ENCODE measurements at places on chromosomes 2 and 18.

DNA sequence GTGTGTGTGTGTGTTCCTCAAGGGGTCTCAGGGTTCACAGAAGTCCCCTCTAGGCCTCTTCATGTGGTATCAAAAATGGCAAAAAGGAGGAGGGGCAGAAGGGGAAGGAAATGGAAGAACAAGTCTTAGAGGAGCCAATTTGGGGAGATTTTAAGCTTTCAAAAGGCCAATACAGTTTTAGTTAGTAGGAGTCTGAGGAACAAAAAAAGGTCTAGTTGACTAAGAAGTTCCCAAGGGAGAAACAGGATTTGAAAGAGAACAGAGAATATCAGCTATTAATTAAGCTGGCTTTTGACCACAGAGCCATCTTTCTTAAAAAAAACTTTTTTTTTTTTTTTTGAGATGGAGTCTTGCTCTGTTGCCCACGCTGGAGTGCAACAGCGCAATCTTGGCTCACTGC is 7.1 kb downstream of the RNF125 start:
- no peak for DNase-seq

DNA sequence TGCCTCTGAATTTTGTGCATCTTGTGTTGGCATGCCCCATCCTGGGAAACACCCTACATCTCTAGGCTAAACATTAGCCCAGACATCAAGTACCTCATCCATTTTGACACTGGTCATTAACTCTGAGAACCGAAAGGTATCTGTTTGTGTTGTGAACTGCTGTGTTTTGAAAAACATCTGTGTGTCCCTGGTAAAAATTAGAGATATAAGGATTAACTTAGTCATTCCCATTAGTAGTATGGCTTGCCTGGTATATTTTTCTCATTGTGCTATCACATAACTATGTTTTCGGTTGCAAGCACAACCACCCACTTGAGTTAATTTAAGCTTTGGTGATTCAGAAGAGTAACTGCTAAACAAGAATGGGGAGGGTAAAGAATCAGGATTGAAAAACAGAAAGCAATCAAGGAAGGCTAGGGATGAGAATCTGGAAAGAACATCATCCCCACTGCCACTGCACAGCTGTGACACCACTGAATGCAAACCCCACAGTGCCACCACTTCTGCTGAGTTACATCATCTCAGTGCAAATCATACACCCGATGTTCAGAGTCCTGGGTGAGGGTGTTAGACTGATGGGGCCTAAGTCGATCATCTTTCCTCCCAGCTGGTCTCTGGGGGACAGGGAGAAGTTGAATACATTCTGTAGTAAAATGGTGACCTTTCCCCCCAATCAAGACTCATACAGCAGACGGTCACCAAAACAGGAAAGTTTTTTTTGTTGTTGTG is 234.0 kb downstream of the EPHA4 start:
- no peak for DNase-seq

DNA sequence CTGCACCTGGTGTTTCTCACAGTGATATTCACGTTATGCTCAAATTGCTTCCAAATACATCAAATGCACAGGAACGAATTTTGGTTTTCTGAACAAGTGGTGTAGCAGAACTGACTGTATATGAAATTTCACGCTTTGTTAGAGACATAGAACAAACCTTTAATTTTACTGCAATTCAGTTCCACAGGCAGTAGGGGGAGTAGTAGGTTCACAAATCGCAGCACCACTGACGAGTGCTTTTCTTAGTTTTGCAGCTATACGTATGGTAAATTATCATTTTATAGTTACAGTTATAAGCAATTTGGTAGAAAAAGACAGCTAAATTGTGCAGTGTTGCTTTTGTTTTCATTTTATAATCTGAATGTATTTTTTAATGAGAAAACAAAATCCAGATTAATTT is 113.3 kb downstream of the KIAA1328 start:
- no peak for DNase-seq

- DNase-seq: no peak
These were observed 166.2 kb downstream of the TDRD15 start for GRCh38 chr2:21289989-21290388.

- no peak for DNase-seq
These were observed 49.5 kb downstream of the TIMM21 start for GRCh38 chr18:74197705-74198341.

GRCh38 chr2:208017721-208018120 is 7.6 kb downstream of the PLEKHM3 start:
- DNase-seq: no peak

DNA sequence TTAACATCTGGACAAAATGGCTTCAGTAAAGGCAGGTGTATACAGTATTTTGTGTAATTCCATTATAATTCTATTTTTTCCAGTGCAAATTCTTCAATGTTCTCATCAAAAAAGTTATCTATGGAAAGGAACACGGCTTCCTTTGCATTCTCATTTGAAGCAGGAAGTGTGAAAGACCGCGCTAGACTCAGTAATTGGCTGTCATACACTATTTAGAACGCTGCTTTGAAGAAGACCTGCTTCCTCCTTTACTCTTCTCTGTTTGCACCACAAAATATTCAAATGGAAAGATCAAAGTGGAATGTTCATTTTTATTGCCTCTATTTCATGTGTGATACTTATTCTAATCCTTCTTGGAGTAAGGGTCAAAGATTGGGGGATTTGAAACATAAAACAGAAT is 883.7 kb downstream of the TSN start:
- no peak for DNase-seq

GRCh38 chr2:173099271-173099670 is 23.6 kb downstream of the MAP3K20 start:
- DNase-seq: no peak

DNA sequence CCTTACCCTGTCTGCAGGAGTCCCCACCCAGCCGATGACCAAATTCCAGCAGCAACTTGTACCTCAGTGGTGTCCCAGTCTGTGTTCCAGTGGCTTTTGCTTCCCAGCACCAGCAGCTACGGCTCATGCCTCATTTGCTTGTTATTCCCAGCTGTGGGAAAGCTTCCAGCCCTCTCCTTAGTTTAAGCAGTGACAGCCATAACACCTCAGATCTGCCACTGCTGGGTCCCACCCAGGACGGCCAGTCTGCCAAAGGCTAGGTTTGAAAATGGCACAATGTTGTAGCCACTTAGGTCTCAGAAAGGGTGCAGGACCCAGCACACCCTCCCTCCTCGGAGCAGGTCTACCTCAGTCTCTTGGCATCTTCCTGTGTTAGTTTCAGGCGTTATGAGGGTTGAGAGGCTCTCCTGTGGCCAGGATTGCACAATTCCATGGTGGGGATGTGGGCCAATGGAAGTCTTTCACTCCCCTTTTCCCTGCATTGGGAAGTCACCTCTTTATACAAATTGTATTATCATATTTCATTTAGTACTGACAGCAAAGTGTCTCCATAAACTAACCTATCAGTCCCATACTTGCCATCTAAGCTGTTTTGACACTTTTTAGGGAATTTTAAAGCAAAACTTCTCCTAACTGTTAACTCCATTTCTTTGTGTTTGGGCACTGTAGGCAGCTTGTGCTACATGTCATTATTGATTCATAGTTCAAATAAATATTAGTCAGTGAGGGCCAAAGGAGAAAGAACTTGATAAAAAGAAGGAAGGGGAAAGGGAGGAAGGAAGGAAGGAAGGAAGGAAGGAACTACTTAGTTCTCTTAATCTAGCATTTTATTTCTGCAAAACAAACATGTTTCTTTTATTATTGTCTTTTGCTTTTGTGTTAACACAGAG is 62.9 kb upstream of the FAM110C start:
- no peak for DNase-seq

GRCh38 chr2:201452058-201452921 is 750 bp downstream of the STRADB start:
- DNase-seq: no peak

DNA sequence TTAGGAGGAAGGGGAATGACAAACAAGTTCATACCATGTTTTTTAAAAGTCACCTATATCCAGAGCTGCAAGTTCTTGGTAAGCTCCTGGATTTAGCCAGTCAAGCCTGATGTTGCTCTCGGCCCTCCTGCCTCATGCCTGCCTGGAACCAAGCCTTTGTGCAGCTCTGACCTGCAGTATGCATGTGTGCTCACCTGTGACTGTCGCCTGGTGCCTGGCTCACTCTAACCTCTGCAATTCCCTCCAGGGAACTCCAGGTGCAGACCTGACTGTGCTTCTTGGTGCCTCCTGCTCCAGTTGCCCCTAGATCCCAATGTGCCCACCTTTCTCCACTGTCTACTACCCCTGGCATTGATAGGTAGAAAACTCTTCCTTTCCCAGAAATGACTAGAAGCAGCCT is 85.1 kb upstream of the ZBTB14 start:
- DNase-seq: no peak
